ENCODE measurements at places on chromosomes 13 and 19.

- no peak for DNase-seq
These were observed 61.8 kb downstream of the AKAP11 start for GRCh38 chr13:42333613-42334328.

- no peak for DNase-seq
These were observed 1.7 kb downstream of the TSC22D1 start for GRCh38 chr13:44574466-44574855.

DNA sequence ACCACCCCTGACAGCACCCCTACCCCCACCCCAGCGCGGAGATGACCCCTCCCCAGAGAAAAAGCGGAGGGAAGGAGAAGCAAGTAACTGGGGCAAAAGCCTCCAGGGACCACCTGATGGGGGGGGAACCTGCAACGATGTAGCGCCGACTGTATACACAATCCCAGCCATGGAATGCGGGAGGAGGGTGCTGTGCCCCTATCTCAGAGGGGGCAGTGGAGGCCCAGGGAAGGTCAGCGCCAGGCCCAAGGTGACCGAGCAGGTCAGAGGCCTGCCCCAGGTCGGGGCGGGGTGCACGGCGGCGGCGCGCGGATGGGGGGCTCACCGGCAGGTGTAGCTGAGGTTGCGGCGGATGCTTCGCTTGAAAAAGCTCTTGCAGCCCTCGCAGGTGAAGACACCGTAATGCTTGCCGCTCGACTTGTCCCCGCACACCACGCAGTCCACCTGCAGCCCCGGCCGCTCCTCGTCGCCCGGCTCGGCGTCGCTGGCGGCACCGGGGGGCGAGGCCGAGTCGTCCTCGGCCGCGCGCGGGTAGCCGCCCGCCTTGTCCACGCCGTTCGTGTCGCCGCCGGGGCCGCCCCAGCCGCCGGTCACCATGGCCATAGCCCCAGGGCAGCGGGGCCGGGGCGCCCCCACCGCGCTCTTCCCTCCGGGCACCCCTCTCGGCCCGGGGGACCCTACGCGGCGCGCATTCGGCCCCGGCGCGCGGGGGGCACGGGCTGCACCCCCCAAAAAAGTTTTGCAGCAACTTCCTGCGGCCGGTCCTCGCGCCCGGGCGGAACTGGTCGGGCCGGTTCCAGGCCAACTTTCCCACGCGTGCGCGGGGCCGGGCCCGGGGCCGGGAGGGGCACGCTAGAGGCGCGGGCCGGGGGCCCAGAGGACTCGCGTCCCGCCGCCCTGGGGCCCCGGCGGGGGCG is 843 bp downstream of the NR2F6 start:
- no peak for DNase-seq

DNA sequence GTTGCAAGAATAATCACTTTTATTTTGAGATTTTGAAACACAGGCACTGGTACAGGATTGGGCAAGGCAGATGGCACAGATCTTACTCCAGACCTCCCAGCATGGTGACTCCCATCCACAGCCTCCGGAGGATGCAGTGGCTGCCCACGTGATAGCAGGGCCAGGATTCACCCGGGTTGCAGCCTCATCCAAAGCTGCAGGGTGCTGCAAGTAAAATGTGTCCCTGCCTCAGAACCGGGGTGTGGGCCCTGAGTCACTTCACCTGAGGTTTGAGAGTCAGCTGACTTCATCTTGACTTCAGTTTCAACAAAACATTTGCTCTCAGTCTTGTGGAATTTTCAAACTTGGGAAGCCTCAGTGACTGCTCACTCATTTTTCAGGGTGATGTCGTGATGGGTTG is 201.9 kb downstream of the FGF9 start:
- DNase-seq, result peak; percentile 6

GRCh38 chr13:42064966-42065365 is 16.5 kb downstream of the DGKH start:
- DNase-seq, result no peak

GRCh38 chr13:100658363-100658762 is 16.2 kb downstream of the TMTC4 start:
- DNase-seq, result no peak

- DNase-seq, result no peak
These were observed 37.0 kb downstream of the SKA3 start for GRCh38 chr13:21139374-21139773.

DNA sequence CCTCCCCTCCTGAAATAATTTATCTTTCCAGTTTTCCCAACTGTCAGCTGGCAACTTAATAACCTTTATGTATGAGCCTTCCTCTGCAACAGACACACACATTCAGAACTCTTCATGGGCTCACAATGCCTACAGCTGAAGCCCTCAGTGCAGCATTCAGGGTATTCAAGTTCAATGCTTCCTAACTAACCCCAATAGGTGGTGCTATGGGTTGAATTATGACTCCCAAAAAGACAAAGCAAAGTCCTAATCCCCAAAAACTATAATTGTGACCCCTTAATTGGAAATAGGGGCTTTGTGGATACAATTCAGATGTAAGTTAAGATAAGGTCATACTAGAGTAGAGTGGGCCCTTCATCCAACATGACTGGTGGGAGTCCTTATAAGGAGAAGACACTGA is 202.2 kb downstream of the SUCLA2 start:
- no peak for DNase-seq

- DNase-seq, result no peak
These were observed 17.0 kb downstream of the SUGT1 start for GRCh38 chr13:52669677-52670076.

DNA sequence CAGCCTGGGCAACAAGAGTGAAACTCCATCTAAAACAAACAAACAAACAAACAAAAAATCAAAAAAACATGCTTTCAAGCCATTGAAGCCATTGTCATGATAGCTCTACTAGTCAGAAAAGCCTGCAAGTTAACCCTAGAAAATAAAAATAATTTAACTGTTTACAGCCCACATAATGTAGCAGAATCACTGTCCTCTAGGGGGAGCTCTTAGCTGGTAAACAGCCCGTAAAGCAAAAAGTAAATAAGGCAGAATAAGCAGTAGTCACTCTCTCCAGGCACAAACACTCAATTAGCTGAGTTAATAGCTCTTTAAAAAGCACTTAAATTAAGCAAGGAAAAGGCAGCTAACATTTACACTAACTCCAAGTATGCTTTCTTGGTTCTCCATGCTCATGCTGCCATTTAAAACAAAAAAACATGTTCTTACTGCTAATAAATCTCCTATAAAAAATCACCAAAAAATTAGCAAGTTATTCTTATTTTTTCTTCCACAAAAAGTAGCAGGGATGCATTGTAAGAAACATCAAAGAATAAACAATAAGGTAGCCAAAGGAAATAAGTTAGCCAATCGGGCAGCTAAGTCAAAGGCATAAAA is 11.3 kb downstream of the LILRB4 start:
- peak; percentile 48 for DNase-seq

- DNase-seq, result no peak
These were observed 96.3 kb downstream of the TBC1D4 start for GRCh38 chr13:75385708-75386083.

GRCh38 chr13:47480121-47480520 is 521.0 kb downstream of the SUCLA2 start:
- DNase-seq, result peak; percentile 26

DNA sequence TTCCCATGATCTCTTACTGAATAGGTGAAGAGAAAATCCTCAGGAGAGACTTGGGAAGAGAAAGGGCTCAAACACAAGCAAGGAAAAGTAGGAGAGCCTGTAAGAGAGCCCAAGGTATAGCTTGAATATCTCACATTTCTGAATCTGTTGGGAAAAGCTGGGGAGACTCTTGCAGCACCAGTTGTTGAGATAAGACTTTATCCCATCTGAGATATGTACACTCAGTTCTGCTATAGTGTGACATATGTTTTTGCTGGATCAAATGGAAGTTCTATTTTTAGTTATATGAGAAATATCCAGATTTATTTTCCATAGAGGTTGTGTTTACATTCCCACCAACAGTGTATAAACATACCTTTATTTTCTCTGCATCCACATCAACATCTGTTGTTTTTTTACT is 246.1 kb downstream of the NDFIP2 start:
- no peak for DNase-seq

DNA sequence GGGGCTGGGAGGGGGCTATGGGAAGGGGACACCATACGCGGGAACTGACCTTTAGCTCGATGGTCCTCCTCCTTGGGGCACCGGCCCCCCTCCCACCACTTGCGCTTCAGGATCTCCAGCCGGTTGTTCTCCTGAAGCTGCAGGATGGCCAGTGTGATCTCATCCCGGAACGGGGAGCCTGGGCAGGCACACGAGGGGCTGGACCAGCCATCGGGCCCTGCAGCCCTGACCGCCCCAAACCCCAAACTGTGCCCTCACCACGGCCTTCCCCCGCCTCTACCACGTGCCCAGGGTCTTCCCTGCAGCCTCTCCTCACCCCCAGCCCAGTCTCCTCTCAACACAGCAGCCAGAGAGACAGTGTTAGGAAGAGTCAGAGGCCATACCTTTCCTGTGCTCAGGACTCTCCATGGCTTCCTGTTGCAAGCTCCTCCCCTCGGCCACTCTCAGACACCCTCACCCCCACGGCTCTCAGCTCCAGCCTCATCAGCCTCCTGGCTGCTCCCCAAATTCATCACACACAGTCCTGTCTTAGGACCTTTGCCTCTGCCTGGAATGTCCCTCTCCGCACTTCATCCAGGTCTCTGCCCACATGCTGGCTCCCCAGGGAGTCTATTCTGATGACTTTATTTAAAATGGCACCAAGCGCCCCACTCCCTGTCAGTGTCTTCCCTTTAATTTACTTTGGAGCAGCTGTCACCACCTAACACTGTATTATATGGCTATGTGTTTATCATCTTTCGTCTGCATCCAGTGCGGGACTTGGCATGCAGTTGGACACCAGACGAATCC is 9.7 kb upstream of the ATP1A3 start:
- no peak for DNase-seq

DNA sequence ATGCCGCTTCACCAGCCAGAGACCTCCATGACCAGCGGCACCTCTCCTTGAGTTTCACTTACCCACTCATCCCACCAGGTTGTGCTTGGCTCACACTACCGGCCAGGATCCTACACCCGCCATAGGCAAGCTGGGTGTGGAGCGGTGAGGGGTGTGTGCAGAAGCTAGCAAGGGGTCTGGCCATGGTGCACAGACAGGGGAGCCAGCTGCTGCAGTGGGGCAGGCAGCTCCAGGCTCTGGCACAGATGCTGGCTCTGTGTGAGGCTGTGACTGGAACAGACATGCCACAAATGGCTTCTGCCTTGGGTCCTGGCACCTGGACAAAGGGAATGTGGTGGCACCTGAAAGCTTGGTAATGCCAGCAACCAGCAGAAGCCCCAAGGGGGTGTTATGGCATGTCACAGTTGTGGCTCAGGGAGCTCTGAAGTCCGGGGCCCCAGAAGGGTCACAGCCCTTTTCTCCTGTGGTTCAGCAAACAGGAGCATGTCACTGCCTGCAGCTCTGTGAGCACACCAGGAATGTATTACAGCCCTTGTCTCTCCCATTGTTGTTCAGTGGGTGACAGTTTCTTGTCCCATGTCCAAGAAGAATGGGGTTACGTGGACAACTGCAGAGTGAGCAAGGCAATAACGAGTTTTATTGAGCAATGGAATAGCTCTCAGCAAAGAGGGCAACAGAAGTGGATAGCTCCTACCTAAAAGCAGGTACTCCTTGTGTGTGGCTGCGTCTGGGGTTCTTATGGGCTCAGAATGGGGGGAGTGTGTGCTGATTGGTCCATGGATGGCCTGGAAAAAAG is 2791.0 kb upstream of the PCDH20 start:
- no peak for DNase-seq

- DNase-seq, result no peak
These were observed 94.6 kb downstream of the EFNB2 start for GRCh38 chr13:106440866-106441265.

DNA sequence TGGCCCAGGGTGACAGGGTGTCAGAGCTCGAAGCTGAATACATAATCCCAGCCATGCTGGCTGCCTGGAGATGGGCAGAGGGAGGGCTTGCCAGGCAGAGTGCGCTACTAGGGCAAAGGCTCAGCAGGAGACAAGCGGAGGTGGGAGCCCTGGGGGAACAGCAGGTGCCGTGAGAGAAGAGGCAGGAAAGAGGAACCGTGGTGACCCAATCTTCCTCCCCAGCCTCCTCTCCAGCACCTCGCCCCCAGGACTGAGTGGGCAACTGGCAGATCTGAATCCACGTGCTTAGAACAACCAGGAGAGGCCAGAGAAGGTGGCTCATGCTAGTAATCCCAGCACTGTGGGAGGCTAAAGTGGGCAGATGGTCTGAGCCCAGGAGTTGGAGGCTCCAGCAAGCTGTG is 11.0 kb upstream of the CCL25 start:
- no peak for DNase-seq

- DNase-seq, result no peak
These were observed 34.0 kb downstream of the KCTD4 start for GRCh38 chr13:45166858-45167257.

DNA sequence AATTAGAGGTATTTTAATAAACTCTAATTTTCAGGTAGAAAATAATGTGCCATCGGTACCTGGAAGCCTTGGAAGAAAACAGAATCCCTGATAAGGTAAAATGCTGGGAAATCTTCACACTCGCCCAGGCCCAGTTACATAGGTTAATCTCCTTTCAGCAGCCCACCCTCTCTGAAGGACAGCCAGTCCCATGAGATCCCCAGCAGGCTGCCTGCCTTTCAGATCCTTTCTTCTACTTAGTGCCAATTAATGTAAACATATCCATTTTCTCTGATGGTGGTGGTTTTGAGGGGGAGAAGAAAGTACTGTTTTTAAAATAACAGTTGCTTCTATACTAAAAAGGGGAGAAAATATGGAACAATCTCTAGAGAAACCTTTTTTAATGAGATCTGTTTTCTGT is 12.2 kb downstream of the SMAD9 start:
- DNase-seq, result no peak

GRCh38 chr13:34338102-34338501 is 520.2 kb downstream of the RFC3 start:
- no peak for DNase-seq

GRCh38 chr13:106491928-106492587 is 43.4 kb downstream of the EFNB2 start:
- DNase-seq, result no peak

- no peak for DNase-seq
These were observed 402.4 kb downstream of the KCNRG start for GRCh38 chr13:50417597-50417996.

DNA sequence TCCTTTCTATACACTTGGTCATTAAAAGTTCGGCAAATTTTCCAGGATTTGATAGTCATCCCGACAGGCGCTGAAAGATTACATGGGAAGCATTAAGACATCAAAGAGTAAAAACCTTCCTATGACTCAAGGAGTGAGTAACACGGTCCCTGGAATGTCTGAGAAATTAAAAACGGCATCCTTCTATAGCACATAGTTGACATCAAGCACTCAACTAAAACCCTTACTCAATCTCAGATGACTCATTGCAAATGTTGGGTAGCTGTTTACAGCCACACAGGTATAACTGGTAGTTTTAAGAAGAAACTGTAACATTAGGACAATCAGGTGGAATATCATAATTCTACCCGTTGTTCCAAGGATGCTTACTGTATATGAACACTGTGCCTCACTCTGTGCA is 6.4 kb upstream of the LGALS13 start:
- peak; percentile 38 for DNase-seq

GRCh38 chr13:75055296-75055695 is 426.7 kb downstream of the TBC1D4 start:
- no peak for DNase-seq

DNA sequence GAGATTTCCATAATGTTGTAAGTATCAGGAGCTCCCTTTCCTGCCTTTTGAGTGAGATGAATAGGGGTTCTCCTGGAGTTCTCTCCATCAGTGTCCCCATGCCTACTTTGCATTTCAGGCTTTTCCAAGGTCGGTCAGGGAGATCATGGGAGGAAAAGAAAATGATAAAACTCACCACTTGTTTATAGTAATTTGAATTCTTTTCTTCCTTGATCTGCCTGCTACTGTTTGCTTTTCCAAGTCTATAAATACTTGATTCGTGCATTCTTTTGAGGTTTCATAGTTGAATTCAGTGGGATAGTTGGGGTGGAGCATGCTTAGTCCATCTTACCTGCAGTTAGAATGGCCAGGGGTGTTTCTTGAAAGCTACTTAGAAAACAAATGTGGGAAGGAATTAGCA is 51.5 kb downstream of the PCCA start:
- no peak for DNase-seq
